Activated naive CD4-positive, alpha-beta T cell treated with anti-CD3 and anti-CD28 coated beads for 36 hours (primary cell): ENCODE measurements at places on chromosomes 2 and 18. TPM values are rescaled to one million over a fixed set of nuclear protein-coding genes. Genes with fewer than 3 reads are reported as not detected.

Gene LYG2
- not detected for total RNA-seq

GRCh38 chr18:50734342-50734741, 85.5 kb downstream of the MRO start:
- no peaks in the 10 kb centered on the region for H3K36me3 ChIP-seq
- H3K27me3 ChIP-seq, result no peaks in the 10 kb centered on the region
- no peak for DNase-seq
- H3K27ac ChIP-seq, result no peak overlapping the region
- H3K4me1 ChIP-seq, result no peaks in the 10 kb centered on the region
- no peak overlapping the region for H3K4me3 ChIP-seq

GRCh38 chr2:85548608-85548900, 9.6 kb downstream of the MAT2A start:
- no peak overlapping the region for H3K4me3 ChIP-seq
- peaks cover 7% of the 10 kb centered on the region for H3K4me1 ChIP-seq
- no peak for DNase-seq
- no peak overlapping the region for H3K27ac ChIP-seq

- no peak for DNase-seq
- H3K36me3 ChIP-seq, result peaks cover 3% of the 10 kb centered on the region
- no peak overlapping the region for H3K4me3 ChIP-seq
Measured at GRCh38 chr2:48282161-48282680, 247.7 kb upstream of the STON1 start.

Gene FNDC4
- not detected for total RNA-seq

DNA sequence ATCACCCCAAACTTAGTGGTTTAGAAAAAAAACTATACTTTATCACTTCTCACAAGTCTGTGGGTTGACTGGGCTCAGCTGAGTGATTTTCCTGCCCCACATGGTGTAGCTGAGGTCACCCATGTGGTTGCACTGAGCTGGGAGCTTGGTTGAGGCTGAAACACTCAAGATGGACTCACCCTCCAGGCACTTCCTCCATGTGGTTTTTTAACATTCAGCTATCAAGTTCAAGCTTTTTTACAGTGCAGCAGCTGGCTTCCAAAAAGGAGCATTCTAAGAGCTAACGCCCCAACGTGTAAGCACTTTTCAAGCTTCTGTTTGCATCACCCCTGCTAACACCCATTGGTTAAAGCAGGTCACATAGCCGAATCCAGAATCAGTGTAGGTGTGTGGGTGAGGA, 105.9 kb upstream of the CREB1 start:
- no peaks in the 10 kb centered on the region for H3K27me3 ChIP-seq
- peak; percentile 45 for DNase-seq
- no peak overlapping the region for H3K27ac ChIP-seq
- peaks cover 8% of the 10 kb centered on the region for H3K4me1 ChIP-seq
